Activated T-helper 2 cell treated with anti-CD3 and anti-CD28 coated beads, Interferon-gamma antibody, Interleukin-2, Interleukin-4, amounts not matched to agents 10 μg/mL and 5 μg/mL and 100 μg/mL, durations not matched to agents 14 hours and 24 hours and 36 hours (primary cell): ENCODE measurements at places on chromosomes 12 and 14. TPM values are rescaled to one million over a fixed set of nuclear protein-coding genes. Genes with fewer than 3 reads are reported as not detected.

GRCh38 chr12:57342207-57342691, 88.6 kb downstream of the R3HDM2 start:
- no peak for DNase-seq
- no peak overlapping the region for H3K4me3 ChIP-seq
- H3K36me3 ChIP-seq = peaks cover 42% of the 10 kb centered on the region
- peaks cover 11% of the 10 kb centered on the region for H3K4me1 ChIP-seq
- no peak overlapping the region for H3K27ac ChIP-seq
- H3K27me3 ChIP-seq = no peaks in the 10 kb centered on the region

DNA sequence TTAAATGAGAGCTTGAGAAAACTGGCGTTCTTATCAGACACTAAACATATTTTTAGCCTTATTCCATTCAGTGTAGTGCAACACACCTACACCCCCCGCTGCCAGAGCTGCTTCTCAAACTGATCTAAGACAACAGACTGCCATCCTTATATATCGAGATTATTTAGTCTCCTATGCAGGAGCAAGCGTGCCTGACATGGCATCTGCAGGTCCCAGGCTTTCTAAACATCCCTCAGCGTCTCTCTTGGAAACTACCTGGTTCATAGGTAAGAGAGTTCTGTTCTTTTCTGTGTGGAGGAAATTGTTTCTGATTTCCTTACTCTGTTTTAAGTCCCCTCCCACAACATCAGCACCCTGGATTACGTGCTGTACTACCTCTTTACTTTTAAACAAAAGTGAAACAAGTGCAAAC, 117.1 kb upstream of the PTPRB start:
- H3K4me3 ChIP-seq = no peak overlapping the region
- peaks cover 13% of the 10 kb centered on the region for H3K27me3 ChIP-seq
- no peak for DNase-seq
- H3K36me3 ChIP-seq = no peaks in the 10 kb centered on the region
- H3K4me1 ChIP-seq = peaks cover 10% of the 10 kb centered on the region

Gene DBX2
- not detected in 2 replicates for total RNA-seq

DNA sequence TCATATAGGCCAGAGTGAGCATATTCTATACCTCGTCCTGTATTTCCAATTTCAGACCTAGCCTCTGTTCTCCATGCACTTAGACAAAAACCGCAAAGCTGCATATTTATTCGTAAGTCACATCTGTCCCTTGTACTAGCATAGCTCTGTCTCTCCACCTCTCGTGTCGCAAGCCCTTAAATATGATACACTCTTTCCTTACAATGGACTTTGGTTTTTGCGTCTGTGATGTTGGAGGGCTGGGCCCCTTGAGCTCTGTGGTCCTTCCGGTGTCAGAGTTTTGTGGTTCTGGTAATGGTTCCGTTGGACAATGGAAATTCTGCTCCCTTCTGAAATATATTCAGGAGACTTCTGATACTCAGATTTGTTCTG, 11.3 kb downstream of the PRKCH start:
- no peak for DNase-seq
- peaks cover 66% of the 10 kb centered on the region for H3K4me1 ChIP-seq
- H3K27ac ChIP-seq = peak overlapping the region; percentile 90
- H3K27me3 ChIP-seq = no peaks in the 10 kb centered on the region
- peaks cover 12% of the 10 kb centered on the region for H3K36me3 ChIP-seq
- H3K4me3 ChIP-seq = peak overlapping the region; percentile 77

Gene FAM161B
- total RNA-seq = 0.57 and 0.68 TPM in 2 replicates

DNA sequence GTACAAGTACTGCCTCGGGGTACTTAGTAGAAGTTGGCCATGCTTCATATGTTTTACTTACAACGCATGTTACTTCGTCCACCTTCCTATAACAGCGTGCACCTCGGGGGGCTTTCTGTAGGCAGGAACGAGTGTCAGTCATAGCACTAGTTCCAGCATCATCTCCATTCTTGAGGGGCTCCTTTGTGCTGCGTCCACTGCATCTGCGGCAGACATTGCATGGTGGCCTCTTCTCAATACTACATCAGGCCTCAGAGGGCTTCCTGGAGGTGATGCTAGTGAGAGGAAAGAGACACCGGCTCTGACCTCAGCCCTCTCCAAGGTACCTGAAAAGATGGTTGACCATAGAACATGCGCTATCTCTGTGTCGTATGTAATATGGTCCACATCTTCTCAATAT, 121.2 kb upstream of the RTL1 start:
- H3K4me3 ChIP-seq = no peak overlapping the region
- no peak for DNase-seq
- H3K4me1 ChIP-seq = no peaks in the 10 kb centered on the region
- H3K27ac ChIP-seq = no peak overlapping the region
- no peaks in the 10 kb centered on the region for H3K27me3 ChIP-seq

DNA sequence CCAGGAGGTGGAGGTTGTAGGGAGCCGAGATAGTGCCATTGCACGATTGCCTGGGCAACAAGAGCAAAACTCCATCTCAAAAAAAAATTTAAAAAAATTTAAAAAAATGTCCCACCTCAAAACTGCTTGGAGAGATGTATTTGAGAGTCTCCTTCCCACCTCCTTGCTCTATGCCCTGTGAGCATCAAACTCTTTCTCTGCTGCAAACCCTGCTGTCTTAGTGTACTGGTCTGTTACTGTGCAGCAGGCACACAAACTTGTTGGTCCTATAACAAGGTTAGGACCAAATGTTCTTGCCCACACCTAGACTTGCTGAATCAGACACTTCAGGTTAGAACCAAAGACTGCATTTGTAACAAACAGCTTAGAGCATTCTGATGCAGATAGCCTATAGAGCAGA, 153.5 kb upstream of the FUT8 start:
- H3K36me3 ChIP-seq = peaks cover 6% of the 10 kb centered on the region
- DNase-seq = no peak
- no peak overlapping the region for H3K4me3 ChIP-seq

DNA sequence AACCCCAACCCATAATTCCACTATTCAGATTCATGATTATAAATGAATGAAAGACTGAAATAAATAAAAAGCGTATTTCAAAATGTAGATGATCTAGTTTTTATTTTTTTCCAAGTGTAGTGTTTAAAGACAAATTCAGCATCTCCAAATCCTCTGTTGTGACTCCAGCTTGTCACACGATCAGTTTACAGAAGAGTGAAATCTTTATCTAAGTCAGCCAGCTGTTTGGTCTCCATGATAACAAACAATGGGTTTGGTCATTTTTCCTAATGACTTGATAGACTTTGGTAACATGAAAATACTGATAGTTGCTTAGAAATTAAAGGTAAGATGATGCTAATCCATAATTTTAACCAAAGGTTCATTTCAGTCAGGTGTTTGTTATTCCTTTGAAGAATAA, 114.5 kb upstream of the RASSF8 start:
- H3K4me3 ChIP-seq = no peak overlapping the region
- DNase-seq = no peak
- H3K4me1 ChIP-seq = no peaks in the 10 kb centered on the region
- H3K36me3 ChIP-seq = no peaks in the 10 kb centered on the region
- H3K27ac ChIP-seq = no peak overlapping the region
- peaks cover 1% of the 10 kb centered on the region for H3K27me3 ChIP-seq
